Sigmoid colon (tissue), 7 donors: ENCODE measurements at places on chromosomes 1 and 21. TPM values are rescaled to one million over a fixed set of nuclear protein-coding genes. Genes with fewer than 3 reads are reported as not detected.

DNA sequence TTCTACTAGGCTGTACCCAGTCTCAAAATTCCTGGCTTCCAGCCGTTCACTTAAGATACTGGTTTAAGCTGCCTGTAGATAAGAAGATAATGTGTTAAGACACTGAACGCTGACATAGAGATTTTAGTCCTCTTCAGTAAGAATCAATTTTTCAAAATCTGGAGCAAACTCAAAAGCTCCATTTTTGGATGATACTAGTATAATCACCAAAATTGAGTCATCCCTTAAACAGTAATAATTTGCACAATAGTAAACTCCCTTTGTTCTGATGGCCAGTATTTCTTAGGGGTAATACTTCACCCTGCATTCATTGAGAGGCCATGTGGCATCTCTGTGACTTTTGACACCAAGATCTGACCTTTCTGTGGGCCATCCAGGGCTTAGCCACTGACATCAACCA, 299.8 kb upstream of the USP25 start:
- H3K4me3 ChIP-seq, result no peak overlapping the region
- H3K36me3 ChIP-seq, result no peaks in the 10 kb centered on the region
- H3K4me1 ChIP-seq, result no peaks in the 10 kb centered on the region

GRCh38 chr1:172359491-172359999, 60.9 kb upstream of the C1orf105 start:
- H3K36me3 ChIP-seq, result no peaks in the 10 kb centered on the region
- H3K27me3 ChIP-seq, result no peaks in the 10 kb centered on the region
- H3K4me3 ChIP-seq, result no peak overlapping the region
- H3K4me1 ChIP-seq, result no peaks in the 10 kb centered on the region

GRCh38 chr1:1116701-1117468, 996 bp upstream of the C1orf159 start:
- DNase-seq, result peak; percentile 70
- H3K27me3 ChIP-seq, result no peaks in the 10 kb centered on the region
- H3K36me3 ChIP-seq, result peaks cover 11% of the 10 kb centered on the region
- peaks cover 21% of the 10 kb centered on the region for H3K4me1 ChIP-seq
- H3K27ac ChIP-seq, result no peak overlapping the region
- peak overlapping the region; percentile 97 for H3K4me3 ChIP-seq

OR10J1 gene
- not detected for total RNA-seq

CD84 gene
- total RNA-seq, result 3.9 TPM
